Hepatocyte (in vitro differentiated cells): ENCODE measurements at places on chromosomes 5 and 9.

DNA sequence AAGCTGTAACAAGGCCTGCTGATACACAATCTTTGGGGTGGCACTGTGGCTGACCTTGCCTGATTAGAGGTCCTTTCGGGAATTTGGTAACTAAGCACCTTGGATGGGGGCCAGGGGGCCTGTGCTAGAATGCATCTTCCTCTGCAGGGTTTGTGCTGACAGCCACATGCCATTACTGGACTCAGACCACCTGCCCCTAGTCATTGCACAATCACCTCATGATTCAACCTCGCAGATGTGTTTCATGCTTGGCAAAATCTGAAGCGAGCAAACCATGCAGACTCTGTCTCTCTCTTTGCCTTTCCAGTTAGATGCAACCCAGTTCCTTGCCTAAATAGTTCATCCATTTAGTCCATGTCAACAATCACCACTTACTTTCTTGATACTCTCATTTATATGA is 96.5 kb upstream of the ERCC6L2 start:
- no peak for DNase-seq

- DNase-seq: no peak
Measured at GRCh38 chr5:57176350-57176857, 2.5 kb downstream of the GPBP1 start.

DNA sequence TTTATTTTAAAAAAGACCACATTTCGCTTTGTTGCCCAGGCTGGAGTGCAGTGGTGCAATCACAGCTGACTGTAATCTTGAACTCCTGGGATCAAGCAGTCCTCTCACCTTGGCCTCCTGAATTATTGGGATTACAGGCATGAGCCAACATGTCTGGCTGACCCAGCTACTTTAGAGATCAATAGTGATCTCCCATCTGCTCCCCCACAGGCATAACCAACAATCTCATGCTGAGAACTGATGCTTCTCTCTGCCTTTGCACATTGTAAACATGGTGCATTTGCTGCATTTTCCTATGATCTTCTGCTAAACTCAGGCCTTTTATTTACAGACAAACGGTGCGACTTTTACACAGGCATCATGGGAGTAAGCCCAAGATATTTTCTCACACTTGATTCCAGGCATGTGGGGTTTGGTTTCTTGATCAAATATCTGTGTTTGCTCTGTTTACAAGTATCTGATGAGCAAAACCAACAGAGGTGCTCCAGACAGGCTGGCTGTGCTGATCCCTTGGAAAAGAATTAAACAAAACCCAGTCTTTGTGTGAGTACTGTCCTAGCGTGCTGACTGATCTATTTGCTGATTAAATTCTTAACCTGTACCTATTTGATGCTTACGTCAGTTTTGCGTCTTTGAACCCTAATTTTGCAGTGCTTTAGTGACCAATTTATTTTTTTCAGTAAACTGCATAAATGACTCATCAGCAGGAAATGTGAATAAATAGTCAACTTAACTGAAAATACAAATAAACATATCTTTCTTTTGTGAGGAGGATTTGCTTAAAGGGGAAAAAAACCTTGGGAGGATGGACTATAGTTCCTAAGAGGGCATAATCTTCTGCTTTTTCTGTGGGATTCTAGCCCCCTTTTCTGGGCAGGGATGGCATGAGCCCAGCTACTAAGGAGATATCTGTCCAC is 191.7 kb upstream of the NR3C1 start:
- peak; percentile 18 for DNase-seq

DNA sequence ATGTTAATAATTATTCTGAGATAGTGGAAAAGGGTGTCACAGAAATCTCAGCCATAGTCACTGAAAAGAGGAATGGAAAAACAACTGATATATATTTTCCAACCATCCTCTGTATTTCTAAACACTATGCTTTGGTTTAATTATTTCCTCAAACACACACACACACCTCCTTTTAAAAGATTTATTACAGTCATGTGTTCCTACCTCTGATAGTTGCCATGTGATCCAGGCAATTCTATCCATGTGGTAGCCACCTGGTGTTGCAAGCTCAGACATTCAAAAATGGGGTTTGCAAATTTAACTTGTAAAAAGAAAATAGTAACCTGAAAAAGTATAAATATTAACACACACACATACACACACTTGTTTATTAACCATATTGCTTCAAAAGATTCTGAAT is 40.0 kb upstream of the CCNG1 start:
- DNase-seq: peak; percentile 32

GRCh38 chr5:156149213-156149612 is 177.8 kb upstream of the SGCD start:
- no peak for DNase-seq

DNA sequence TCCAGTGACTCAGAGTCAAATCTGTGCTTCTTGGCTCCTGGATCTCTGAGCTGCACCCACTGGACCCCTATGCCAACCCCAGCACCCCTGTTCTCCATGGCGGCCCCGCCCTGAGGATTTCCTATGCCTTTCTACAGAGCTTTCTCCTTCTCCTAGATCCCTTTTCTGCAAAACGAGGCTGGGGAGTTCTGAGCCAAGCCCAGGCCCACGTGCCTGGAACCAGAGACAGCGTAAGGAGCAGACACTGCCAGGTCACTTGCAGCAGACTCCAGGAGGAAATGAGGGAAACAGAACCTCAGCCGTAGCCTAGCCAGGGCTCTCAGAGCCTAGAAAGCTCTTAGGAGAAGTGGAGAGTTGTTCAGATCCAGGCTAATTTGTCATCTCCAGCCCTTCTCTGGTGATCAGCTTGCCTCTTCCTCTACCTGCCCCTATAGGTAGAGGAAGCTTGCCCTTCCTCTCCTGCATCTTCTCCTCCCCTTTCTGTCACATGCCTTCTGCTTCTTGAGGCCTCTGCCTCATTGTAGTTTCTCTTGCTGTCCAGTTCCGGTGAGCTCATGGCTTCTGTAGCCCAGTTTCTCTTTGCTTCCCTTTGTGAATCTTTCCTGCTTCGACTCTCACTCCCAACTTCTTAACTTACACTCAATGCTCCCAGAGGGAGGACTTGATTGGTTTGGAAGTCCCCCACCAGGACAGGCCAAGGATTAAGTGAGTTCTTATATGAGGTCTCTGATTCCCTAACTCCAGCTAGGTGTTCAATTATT is 163.4 kb downstream of the RGS3 start:
- no peak for DNase-seq

- peak; percentile 76 for DNase-seq
Measured at GRCh38 chr9:121698627-121699570, 47.5 kb downstream of the DAB2IP start.

GRCh38 chr5:19018822-19019221 is 969.2 kb downstream of the CDH18 start:
- no peak for DNase-seq

DNA sequence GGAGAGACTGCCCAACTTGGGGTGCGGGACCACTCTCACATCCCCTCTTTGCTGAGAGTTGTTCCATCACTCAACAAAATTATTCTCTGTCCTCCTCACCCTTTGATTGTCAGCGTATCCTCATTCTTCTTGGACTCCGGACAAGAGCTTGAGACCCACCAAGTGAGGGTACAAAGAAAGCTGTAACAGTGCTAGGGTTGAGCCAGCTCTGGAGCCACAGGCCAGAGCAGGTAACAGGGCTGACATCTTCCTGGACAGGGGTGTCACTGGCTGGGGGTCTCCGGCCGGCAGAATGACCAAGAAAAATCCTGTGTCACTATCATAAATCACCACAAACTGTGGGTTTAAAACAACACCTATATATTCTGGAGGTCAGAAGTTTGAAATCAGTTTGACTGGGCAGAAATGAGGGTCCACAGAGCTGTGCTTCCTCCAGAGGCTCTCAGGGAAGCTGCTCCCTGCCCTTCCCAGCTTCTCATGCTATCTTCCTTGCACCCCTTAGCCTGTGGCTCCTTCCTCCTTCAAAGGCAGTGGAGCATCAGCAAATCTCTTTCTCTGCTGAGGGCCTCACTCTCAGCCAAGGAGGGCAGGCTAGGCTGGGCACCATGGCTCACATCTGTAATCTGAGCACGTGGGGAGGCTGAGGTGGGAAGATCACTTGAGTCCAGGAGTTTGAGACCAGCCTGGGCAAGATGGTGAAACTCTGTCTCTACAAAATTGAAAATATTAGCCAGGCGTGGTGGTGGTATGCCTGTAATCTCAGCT is 4.1 kb upstream of the BBLN start:
- DNase-seq: no peak

GRCh38 chr5:60209146-60209840 is 315.8 kb upstream of the PDE4D start:
- no peak for DNase-seq

DNA sequence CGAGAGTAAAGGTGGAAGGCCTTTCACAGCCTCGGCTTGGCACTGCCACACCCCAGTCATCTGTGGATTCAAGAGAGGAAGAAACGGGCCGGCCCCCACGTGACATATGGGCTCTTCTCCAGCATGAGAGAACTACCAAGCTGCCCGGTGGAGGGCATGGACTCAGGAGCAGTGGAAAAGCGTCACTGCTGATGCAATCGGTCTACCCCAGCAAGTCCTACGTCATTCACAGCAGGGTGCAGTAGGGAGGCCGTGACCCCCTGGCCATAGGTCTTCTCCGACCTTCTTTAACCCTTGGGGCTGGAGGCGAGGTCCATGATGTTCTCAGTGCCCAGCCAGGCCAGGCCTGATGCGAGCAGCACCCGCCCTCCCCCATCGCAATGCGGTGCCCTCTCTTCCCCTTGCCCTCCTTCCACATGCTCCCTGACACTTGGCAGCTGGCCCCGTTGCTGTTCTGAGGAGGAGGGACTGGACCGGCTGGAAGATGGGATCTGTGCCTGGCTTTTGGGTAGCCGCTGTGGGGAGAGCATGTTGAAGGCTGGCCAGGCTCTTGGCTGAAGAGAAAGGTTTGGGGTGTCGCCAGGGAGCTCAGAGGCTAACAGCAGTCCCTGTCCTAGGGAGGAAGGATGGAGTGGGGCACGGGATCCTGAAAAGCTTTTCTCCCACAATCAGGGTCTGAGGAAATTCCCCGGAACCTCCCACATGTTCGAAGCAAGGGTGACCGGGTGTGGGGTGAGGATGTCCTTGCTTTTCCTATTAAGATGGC is 89.8 kb downstream of the LIFR start:
- no peak for DNase-seq

GRCh38 chr5:54517512-54518145 is at the start of gene SNX18:
Gene SNX18 (plus strand): TSS chr5:54517759. CDS start chr5:54517953, 194 bp downstream.
- peak; percentile 97 for DNase-seq

- no peak for DNase-seq
Measured at GRCh38 chr9:77945798-77946197, 85.8 kb downstream of the GNAQ start.

- DNase-seq: peak; percentile 46
Measured at GRCh38 chr5:44388321-44389089, 715 bp downstream of the FGF10 start.

DNA sequence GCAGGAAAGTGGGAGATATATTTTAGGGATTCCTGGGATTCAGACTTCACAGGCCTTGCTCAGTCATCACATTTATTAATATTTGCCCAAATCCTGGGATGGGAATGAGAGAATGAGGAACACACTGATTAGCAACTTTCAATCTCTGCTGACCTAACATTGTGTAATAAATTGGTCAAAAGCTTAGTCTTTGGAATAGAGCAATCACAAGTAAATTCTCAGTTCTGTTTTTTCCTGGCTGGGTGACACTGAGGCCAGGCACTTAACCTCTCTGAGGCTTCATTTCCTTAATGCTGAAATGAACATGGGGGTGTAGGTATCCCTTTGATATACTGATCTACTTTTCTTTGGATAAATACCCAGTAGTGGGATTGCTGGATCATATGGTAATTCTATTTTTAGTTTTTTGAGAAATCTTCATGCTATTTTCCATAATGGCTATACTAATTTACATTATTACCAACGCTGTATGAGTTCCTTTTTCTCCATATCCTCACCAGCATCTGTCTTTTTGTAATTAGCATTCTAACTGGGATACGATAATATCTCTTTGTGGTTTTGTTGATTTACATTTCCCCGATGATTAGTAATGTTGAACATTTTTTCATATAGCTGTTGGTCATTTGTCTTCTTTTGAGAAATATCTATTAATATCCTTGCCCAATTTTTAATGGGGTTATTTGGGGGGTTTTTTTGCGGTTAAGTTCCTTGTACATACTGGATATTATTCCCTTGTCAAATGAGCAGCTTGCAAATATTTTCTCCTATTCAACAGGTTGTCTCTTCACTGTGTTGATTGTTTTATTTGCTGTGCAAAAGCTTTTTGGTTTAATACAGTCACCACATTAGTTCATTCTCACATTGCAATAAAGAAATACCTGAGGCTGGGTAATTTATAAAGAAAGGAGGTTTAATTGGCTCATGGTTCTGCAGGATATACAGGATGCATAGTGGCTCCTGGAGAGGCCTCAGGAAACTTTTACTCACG is 36.8 kb upstream of the NIPBL start:
- DNase-seq: no peak

DNA sequence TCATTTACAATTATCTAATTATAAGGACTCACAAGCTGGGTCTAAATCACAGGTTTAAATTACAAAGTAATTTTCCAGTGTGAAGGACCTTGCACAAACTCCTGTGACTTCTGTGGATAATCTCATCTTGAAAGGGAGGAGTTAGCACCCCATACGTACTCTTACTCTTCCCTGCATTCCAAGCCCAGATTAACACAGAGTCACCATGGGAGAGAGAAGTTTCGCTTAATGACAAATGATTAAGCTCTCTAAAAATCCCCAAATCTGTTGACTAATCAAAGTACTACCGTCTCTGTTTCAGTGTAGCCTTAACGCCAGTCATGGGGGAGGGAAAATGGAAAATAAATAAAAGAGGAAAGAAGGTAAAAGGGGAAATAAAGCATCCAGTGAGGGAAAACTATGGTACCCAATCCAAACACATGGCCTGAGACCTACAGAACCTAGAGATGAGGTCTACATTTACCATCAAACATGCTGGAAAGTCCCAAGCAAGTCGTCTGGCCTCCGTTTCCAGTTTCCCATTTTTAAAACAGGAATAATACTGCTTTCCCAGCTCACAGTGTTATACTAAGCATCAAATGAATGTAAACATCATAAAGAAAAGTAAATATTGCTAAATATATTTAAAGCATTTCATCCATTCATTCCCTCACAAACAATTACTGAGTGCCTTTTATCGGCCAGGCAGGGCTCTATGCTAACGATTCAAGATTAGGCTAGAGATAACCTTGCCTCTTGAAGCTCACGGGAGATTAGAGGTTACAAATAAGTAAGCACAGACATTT is 63.2 kb downstream of the PCA3 start:
- no peak for DNase-seq

- DNase-seq: no peak
Measured at GRCh38 chr9:130286781-130287428, 21.3 kb downstream of the HMCN2 start.

GRCh38 chr5:150636391-150637244 is 3.8 kb upstream of the SYNPO start:
- DNase-seq: peak; percentile 71
